ENCODE measurements at places on chromosomes 11 and 22.

- DNase-seq: no peak
Observed at GRCh38 chr11:95778699-95779098, 10.9 kb downstream of the FAM76B start.

GRCh38 chr22:30198921-30199320 lies 47.6 kb downstream of the LIF start:
- DNase-seq: no peak

DNA sequence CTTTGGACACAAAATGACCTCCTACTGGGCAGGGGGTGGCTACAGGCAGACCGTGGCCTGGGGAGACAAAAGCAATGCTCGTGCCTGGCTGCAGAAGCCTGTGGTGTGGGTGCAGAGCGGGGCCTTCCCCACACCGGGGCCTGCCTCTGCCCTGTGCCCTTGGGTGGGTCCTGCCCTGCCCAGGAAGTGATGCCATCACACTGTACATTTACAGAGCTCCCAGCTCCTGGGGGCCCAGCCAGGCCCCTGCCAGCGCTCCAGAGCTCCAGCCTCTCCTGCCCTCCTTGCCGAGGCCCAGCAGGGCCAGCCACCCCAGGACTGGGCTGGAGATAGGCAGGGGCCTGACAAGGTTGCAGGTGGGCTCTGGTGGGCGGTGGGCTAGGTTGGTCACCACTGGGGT lies 40.1 kb downstream of the MUC5B start:
- DNase-seq: no peak

DNA sequence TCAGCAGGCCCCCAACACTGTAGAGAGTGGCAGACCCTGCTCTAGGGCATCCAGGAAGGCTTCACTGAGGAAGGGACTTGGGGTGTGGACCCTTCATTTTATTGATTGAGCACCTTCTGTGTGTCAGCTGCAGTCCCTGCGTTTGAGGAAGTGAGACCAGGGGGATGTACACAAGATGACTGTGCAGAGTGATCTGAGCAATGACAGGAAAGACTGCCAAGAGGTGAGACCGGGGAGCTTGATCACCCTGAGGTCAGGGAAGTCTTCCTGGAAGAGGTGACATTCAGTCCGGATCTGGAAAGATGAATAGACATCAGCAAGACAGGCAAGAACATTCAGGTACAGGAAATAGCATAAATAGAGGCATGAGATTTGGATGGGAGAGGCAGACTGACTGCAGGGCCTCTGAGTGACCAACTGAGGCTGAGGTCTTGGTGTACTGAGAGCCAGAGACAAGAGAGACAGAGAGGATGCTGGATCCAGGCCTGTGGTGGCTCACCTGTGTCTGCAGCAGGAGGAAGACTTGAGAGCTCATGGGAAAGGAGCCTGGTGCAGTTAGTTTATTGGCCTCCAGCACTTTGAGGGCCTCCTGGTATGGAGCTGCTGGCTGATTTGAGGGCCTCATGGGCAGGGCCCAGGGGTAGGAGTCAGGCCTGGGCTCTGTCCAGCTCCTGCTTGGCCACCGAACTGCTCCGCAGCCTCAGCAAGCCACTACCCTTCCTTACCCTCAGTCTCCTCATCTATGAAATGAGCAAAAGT lies 5.2 kb downstream of the DGAT2 start:
- no peak for DNase-seq

- DNase-seq: no peak
Observed at GRCh38 chr11:35246745-35247144, 107.8 kb downstream of the CD44 start.

- DNase-seq: no peak
Observed at GRCh38 chr22:46044621-46045458, 67.9 kb upstream of the WNT7B start.

DNA sequence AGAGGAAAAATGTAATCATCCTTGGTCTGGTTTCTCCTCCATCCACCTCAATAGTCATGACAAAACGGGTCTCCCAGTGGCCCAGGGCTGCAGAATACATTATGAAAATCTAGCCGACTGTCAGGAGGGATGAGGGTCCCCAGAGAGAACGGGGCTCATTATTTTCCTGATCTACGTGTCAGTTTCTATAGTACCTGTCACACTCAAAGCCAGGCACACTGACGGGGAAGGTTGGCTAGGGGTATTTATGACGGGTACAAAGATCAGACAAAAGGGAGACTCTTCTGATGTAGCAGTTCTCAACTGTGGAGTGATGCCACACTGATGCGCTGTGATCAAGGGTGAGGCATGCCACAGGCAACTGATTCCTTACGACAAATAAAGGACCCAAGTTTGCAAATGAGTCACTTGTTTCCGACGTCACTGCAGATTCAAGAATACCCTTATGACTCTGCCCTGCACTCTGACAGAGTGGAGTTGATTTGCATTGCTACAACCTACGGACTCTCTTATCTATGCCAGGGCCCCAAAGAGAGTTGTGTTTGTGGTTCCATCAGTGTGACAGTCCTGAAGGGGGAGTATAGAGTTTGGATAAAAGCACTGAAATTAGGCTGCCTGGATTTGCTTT lies 188.2 kb upstream of the TBCEL start:
- DNase-seq: no peak

- DNase-seq: no peak
Observed at GRCh38 chr22:48496226-48496845, 1331.3 kb downstream of the BRD1 start.

- no peak for DNase-seq
Observed at GRCh38 chr11:67469508-67469811, 409 bp upstream of the TMEM134 start.

DNA sequence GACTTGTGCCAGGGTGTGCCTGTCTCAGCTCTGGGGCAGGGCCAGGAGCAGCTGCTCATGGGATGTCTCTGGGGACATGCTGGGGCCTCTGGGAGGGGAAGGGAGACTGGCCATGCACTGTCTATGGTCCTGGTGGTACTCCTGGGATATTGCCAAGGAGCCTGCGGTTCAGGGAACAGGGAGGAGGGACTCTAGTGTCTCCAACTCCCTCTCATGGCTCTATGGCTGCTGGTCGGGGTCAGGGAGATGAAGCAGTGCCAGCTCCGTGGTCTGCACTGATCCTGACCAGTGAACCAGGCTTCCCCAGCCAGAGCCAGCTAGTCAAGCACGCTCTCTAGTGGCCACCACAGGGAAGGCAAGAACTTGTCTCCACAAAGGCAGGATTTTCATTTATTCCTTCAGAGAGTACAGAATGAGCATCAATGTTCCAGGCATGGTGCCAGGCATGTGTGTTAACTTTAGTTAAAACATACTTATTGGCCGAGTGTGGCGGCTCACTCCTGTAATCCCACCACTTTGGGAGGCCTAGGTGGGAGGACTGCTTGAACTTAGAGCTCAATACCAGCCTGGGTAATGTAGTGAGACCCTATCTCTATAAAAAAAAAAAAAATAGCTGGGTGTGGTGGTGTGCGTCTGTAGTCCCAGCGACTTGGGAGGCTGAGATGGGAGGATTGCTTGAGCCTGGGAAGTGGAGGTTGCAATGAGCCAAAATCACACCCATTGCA lies 2.5 kb upstream of the BEST1 start:
- peak; percentile 69 for DNase-seq

DNA sequence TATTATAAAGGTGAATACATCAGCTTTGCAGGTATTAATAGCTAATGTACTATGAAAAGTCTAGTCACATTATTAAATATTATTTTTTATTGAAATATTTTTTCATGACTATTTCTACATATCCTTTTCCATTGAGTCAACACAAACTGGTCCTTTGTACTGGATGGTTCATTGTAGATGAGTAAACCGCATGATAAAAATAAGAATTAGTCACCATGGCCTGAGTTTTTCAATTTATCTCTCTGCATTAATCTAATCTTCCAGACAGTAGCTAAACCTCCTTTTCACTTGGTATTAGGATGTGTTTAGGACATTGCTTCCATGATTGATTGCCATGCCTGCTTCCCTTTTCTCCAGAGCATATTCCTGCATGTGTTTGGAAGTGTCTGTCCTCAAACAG lies 439.4 kb upstream of the ARHGAP42 start:
- no peak for DNase-seq

DNA sequence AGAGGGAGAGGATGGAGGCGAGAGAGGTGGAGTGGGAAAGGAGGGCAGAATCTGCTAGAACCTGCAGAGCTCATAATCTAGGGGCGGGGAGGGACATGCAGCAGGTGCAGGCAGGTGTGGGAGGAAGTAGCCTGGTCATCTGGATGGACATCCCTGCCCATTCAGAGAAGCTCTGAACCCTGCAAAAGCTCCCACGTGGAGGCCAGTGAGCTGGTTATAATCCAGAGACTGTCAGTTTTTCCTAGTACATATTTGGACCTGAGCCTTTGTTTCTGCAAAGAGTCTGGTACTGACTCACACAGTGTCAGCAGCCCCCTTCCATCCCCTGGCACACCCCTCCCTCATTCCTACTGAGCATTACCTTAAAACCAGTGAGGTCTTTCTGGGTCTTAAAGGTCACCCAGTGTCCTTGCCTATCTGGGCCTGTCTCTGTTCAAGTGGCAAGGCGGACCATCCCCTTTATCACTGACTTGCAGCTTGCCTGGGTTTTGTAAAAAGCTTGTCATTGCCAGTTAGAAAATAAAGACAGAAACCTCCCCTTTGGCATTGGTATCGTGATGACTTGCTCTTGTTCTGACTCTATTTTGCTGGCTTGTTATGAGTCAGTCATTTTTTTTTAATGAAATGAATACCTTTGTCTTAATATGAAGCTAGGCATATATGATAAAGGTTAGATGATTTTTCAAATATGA lies 26.1 kb downstream of the PTPRJ start:
- no peak for DNase-seq

GRCh38 chr11:46920755-46921154 lies 2.4 kb upstream of the LRP4 start:
- DNase-seq: no peak

GRCh38 chr11:95257456-95257971 lies 26.5 kb upstream of the SESN3 start:
- DNase-seq: no peak

- no peak for DNase-seq
Observed at GRCh38 chr11:1889941-1890855, 1.5 kb downstream of the PRR33 start.

GRCh38 chr11:44971185-44971584 lies 20.5 kb upstream of the TP53I11 start:
- no peak for DNase-seq

- no peak for DNase-seq
Observed at GRCh38 chr11:35764417-35764816, 101.8 kb downstream of the TRIM44 start.

DNA sequence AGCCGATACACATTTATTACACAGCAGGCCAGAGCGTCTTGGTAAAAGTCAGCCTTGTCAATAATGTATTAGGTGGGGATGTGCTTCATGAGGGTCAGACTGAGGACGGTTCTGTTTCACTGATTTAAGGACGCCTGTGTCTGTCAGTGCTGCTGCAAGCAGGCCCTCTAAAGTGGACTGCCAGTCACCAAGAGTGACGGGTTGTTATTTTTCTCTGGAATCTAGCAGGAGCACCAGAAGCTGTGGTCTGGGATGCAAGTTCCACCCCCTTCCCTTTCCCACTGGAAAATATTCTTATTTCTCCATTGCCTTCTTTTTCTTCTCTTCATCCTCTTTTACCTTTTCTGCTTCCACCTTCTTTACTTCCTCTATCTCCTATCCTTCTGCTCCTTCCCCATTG lies 191.2 kb upstream of the NCAM1 start:
- no peak for DNase-seq

- DNase-seq: no peak
Observed at GRCh38 chr11:10355257-10355661, 50.4 kb downstream of the ADM start.

DNA sequence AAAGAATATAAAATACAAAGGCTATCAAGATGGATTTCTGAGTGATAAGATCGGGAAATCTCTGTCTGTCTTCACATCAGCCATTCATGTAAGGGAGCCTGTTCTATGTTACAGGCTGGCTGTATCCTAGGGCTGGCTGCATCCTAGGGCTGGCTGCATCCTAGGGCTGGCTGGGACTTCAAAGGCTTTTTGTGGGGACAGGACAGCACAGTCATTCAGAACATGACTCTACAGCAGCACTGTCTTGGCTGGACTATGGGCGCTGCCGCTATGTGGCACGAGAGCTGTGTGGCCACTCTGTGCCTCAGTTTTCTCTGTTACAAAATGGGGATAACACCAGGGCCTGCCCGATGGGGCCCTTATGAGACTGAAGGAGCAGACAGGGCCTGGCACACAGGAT lies 10.2 kb downstream of the ADAMTS8 start:
- no peak for DNase-seq

DNA sequence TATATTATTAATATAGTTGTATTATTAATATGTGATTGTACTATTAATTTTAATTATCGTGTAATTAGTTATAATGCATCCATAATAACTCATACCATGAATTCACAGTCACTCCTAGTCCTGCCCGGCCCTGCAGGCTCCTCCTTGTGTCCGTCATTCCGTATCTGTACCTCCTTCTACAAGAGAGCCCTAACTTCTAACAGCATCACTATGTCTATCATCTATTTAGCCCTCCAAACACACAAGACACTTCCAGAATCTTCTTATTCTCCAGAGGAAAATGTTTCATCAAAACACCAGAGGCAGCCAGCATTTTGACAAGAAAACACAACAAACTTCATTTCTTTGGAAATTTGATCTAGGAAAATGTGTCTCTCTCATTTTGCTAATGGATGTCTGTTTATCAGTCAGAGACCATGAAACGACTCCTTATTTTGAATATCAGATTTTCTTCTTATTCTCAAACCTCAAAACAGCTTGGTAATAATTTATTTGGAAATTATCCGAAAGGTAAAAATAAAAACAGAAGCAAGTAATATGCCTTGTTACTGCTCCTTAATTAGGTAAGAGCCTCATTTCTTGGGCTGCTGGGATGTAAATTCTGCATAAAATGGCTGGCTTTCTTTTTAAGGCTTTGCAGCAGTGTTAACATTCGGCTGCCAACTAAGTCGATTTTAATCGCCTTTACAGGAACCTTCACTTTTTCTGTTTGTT lies 23.1 kb upstream of the SEPTIN5 start:
- no peak for DNase-seq

- no peak for DNase-seq
Observed at GRCh38 chr22:37815593-37815992, 7.6 kb upstream of the GALR3 start.

- DNase-seq: no peak
Observed at GRCh38 chr11:127709960-127710359, 709.4 kb upstream of the KIRREL3 start.

- DNase-seq: no peak
Observed at GRCh38 chr11:102926961-102927623, 28.4 kb downstream of the MMP13 start.

GRCh38 chr11:20010851-20011225 lies 149.4 kb downstream of the DBX1 start:
- no peak for DNase-seq

Data from NCI-H1436 (cell line).